ENCODE measurements at places on chromosomes 16 and 17.

DNA sequence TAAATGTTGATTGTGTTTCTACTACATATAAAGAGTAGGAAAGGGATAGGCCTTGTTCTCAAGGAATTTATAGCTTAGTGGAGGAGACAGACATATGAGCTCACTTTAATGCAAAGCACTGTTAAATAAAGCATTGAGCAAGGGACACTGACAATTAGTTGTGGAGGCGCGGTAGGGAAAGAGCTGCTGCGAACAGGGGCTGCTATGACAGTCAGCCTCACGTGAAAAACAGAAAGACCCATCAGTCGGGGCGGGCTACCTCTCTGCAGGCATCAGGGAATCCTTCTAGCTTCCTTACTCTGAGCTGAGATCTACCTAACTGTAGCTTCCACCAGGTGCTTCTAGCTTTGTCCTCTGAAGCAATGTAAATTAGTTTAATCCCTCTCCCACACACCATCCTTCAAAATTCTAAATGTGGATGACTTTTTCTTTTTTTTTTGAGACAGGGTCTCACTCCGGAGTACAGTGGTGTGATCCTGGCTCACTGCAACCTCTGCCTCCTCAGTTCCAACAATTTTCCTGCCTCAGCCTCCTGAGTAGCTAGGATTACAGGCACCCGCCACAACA is 129.9 kb upstream of the ZFHX3 start:
- DNase-seq, result no peak

GRCh38 chr16:24976971-24977677 is 38.0 kb downstream of the ARHGAP17 start:
- DNase-seq, result no peak

DNA sequence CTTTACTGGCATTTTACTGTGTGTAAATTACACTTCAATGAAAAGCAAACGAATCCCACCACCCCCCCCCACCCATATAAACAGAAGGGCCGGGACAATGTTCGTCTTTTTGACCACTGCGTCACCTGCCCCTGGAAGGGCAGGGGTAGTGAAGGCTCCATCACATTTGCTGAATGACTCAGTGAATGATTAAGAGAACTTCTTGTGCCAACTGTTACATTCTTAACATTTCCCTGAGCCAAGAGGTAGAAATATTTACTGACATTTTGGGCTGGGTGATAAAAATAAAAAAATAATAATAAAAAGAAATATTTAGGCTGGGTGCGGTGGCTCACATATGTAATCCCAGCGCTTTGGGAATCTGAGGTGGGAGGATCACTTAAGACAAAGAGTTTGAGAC is 24.1 kb downstream of the C16orf96 start:
- no peak for DNase-seq

GRCh38 chr16:598823-599739 is 9.2 kb downstream of the RAB40C start:
- DNase-seq, result no peak

- DNase-seq, result no peak
Observed at GRCh38 chr16:2156849-2157224, 1.3 kb downstream of the TRAF7 start.

DNA sequence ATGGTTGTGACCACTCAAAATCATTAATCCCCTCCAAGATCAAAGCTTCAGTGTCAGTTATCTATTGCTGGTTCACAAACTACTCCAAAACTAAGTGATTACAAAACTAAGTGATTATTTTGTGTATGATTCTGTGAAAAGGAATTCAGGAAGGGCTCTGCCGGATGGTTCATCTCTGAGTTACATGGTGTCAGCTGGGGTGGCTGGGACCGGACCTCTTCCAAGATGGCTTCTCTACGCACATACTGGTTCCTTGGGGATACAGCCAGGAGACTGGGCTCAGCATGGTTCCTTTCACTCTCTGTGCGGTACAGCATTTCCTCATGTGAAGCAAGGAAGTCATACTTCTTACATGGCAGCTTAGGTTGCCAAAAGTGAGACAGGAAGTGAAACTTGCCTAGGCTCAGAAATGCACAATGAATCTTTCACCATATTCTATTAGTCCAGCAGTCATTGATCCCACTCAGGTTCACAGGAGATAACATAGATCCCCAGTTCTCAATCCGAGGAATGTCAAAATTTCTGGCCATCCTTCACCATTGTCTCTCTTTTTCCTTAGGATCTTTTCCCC is 97.9 kb upstream of the IRX6 start:
- no peak for DNase-seq

GRCh38 chr17:75983501-75984181 is 4.6 kb downstream of the TEN1 start:
- no peak for DNase-seq

- DNase-seq, result no peak
Observed at GRCh38 chr16:125011-125410, 13.5 kb downstream of the NPRL3 start.

DNA sequence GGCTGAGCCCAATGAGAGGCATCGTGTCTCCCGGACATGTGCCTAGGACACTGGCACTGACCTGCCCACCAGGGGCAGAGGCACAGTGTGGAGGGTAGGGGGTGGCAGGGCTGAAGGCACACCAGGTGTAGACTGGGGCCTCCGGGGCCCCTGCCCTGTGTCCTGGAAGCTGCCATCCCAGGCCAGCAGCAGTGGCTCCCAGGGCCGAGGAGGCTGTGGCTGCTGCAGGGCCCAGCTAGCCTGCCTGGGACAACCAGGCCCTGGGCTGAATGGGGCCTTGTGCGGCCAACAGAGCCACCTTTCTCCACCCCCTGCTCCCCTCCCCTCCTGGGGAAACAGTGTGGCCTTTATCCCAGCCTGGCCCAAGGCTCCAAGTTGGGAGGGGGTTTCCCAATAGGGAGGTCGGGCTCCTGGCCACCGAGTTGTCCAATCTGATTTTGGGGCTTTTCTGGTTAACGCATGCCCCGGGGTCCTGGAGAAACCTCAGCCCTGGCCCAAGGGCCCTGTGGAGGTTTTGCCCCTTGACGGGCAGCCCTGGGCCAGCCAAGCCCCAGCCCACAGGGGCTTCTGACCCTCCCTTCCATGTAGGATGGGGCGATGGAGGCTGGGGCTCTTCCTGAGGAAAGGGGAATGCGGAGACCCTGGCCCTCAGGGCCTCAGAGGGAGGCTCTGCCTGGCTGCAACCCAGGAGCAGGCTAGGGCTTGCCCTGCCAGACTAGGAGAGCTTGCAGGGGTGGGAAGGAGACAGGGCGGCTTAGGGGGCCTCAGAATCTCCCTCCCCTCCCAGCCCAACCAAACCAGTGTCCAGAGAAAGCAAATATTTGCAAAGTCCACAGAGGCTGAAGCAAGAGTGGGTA is 4.2 kb downstream of the MTSS2 start:
- no peak for DNase-seq

DNA sequence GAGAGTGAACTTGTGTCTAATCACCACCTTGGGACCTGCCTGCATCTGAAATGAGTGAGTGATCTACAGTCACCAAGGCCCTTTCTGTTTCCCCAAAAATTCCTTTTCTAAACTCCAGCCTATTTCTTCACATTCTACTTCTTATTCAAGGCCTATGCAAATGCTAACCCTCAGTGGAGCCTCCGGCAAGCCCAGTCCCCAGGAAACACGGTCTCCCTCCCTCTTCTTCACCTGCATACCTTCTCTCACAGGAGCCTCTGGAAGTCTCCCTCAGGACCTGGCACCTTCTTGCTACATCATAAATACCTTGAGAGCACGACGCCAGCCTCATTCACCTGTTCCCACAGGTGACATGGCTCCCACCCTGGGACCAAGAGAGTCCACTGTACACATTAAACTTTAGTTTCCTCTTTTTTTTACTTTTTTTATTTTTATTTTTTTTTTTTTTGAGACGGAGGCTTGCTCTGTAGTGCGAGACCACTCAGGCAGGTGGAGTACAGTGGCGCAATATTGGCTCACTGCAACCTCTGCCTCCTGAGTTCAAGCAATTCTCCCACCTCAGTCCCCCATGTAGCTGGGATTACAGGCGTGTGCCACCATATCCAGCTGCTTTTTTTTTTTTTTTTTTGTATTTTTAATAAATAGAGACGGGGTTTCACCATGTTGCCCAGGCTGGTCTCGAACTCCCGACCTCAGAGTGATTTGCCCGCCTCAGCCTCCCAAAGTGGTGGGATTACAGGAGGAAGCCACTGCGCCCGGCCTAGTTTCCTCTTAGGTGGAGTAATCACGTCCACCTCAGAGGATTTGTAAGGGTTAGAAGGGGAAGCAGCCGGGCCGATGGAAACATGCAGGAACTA is 97.3 kb downstream of the ANKRD11 start:
- DNase-seq, result no peak

GRCh38 chr16:15502041-15502725 is 67.8 kb downstream of the BMERB1 start:
- peak; percentile 69 for DNase-seq

DNA sequence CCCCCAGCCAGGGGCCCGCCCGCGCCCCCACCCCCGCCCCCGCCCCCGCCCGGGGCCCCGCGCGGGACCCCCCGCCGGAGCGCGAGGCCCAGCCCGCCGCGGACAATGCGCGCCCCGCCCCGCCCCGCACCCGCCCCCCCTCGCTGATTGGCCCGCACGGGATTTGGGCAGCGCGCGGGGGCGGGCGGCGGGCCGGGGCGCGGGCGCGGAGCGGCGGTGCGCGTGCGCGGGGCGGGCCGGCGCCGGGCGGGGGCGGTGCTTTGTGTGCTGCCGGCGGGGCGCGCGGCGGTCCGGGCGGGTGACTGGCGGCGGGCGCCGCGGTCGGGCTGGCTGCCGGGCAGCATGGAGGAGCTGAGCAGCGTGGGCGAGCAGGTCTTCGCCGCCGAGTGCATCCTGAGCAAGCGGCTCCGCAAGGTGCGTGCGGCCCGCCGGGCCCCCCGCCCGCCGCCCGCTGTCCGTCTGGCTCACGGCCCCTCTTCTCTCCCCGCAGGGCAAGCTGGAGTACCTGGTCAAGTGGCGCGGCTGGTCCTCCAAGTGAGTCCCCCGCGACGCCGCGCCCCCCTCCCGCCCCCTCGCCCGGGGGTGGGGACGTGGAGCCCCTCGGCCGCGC is at the start of gene CBX2:
CBX2 (plus strand) TSS at position 255 of the 610 bp plus-strand sequence; CDS start at position 343, 88 bp downstream.
- no peak for DNase-seq

DNA sequence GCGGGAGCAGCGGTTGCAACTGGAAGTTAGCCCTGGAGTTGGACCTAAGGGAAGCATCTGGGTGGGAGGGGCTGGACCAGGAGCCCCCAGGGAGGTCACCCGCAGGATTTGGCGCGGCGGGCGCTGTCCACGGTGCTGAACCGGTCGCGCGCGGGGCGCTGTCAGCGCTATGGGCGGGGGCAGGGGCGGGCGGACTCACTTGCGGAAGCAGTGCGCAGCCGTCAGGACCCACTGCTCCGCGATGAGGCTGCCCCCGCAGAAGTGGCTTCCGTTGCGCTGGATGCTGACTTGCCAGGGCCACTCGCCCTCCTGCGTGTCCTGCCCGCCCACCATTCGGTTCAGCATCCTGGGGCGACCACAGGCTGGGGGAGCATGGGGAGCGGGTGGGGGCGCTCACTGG is 4.5 kb downstream of the PRSS27 start:
- DNase-seq, result no peak

DNA sequence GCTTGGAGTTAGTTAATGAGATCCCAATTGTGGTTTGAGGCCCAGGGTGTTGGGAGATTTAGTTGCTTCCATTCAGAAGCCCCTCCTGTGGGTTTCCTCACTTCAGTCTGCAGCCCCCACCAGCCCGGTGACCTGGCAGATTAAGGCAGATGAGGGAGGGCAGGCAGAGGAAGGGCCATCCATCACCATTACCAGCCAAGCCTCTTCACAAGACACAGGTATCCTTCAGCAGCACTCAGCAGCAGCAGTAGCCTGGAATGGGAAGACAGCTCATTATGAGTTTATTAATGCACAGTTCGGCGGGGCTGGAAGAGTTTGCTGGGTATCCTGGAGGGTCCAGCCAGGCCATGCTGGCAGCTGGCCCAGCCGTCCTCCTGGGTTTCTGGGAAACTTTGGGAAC is 90.0 kb upstream of the GPRC5B start:
- DNase-seq, result no peak
